ENCODE measurements at places on chromosomes 13 and 19.
A peak's percentile ranks its signal among the peaks of the same experiment; 100 is the strongest.

DNA sequence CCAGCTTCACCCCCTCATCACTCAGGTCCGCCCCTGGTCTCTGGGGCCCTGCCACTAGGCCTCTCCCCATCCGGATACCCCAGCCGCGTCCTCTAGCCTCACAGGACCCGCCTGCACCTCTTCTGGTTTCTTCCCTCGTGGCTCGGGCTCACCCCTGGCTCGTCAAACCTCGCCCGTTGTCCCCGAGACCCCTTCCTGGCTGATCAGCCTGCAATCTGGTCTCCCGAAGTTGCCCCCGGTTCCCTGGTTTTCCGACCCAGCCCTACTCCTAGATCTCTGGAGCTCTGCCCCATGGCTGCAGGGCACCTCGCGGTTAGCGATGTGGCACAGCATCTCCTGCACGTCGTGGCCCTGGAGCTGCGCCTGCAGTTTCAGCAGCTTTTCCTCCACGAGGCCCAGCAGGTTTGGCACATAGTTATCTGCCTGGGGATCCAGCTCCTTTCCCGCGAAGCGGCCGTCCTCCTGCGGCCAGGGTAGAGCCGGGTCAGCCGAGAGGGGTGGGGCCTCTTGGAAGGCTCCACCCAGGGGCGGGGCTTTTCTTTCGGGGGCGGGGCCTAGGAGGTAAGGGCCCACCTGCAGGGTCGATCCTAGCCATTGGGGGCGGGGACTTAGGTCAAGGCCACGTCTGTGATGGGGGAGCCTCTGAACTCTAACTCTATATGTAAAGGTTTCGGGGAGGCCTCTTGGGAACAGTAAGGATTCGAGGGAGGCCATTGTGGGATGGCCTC is 2.4 kb upstream of the RGL3 start:
- DNase-seq = no peak

DNA sequence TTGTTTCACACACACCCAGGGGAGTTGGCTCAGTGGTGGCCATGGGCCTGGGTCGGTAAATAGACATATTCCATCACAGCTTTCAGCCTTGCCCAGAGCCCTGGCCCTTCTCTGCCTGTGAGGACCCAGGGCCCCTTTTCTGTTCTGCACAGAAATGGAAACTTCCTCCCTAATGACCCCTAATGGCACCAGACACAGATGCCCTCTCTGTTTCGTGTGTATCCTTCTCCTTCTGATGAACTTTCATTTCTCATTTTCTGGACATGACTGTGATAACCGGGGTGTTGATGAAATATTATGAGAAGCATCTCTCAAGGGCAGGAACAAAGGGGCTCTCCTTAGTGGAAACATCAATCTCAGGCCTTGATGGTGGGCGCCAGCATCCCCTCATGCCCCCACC is 12.8 kb downstream of the LILRA1 start:
- DNase-seq = no peak

GRCh38 chr13:21078501-21078900 is 17.1 kb upstream of the LATS2 start:
- DNase-seq = no peak

GRCh38 chr13:71590654-71591148 is 276.3 kb downstream of the DACH1 start:
- no peak for DNase-seq

- no peak for DNase-seq
These were observed at the start of gene TMEM238 for GRCh38 chr19:55384131-55384919. Gene TMEM238, minus strand, starts transcription at chr19:55384292. Its CDS starts 33 bp downstream, at chr19:55384259.

DNA sequence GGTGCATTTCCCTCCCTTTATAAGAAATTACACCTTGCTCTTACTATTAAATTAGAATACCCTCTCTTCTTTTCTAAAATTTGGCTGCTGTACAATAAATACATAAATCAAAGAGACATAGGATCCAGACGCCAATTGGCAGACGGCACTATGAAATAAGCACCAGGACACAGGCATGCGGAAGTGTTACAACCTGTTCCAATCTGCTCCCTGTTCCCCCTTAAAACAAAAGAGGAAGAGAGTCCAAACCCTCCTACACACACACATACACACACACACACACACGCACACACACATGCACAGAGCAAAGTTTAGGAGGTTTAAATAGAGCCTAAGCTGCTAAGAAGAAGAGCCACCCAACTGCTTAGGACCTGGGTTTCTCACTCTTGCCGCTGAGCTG is 75.6 kb upstream of the ZNF507 start:
- DNase-seq = no peak

DNA sequence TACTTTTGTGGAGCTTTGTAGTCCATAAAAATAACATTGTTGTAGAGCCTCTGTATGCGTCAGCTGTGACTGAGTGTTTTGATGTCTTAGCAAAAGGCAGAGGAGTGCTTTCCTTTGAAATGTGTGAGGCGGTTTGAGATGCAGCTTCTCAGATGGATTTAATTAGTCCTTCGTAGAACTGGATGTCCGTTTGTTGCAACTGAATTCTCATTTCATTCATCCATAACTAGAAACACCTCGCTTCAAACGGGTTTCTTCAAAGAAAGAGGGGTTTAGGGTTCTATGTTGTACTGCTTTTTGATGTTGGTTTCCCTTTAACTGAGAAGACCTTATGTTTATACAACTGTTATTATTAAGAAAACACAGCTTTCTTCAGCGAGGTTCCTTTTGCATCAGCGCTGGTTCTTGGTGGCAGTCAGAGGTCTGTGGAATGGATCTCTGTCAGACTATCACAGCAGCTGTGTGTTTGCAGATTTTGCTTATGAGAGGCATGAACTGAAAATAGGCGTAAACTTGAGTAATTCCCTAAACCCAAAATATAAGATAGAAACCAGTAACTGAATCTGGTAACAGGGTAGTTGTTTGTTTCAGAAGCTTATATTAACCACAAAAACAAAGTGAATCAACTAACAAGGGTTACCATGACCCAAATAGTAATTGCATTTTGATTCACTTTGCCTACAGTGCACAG is 194.4 kb downstream of the GGACT start:
- DNase-seq = peak; percentile 89

DNA sequence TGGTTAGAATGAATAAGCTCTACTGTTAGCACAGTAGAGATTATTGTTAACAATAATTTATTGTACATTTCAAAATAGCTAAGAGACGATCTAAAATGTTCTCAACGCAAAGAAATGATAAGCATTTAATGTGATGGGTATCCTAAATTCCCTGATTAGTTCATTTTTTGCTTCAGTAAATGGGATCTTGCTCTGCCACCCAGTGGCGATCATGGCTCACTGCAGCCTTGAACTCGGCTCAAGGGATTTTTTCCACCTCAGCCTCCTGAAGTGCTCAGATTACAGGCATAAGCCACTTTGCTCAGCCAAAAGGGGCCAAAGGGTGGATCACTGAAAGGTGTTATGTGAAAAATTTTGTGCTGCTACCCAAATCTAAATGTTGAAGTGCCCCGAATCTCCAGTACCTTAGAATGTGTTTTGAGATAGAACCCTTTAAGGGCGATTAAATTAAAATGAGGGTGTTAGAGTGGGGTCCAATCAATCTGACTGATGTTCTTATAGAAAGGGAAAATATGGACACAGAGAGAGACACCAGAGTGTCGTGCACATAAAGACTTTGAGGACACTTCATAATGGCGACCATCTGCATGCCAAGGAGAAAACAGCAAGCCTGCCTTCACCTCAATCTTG is 31.5 kb upstream of the ZNF766 start:
- DNase-seq = peak; percentile 42

- no peak for DNase-seq
These were observed 211.3 kb downstream of the RBM26 start for GRCh38 chr13:79194727-79195126.

GRCh38 chr13:45422731-45423292 is 4.6 kb upstream of the SLC25A30 start:
- DNase-seq = no peak

- no peak for DNase-seq
These were observed 62.3 kb downstream of the KCNC3 start for GRCh38 chr19:50266896-50267295.

- no peak for DNase-seq
These were observed 9.0 kb downstream of the RELB start for GRCh38 chr19:45010306-45010705.

DNA sequence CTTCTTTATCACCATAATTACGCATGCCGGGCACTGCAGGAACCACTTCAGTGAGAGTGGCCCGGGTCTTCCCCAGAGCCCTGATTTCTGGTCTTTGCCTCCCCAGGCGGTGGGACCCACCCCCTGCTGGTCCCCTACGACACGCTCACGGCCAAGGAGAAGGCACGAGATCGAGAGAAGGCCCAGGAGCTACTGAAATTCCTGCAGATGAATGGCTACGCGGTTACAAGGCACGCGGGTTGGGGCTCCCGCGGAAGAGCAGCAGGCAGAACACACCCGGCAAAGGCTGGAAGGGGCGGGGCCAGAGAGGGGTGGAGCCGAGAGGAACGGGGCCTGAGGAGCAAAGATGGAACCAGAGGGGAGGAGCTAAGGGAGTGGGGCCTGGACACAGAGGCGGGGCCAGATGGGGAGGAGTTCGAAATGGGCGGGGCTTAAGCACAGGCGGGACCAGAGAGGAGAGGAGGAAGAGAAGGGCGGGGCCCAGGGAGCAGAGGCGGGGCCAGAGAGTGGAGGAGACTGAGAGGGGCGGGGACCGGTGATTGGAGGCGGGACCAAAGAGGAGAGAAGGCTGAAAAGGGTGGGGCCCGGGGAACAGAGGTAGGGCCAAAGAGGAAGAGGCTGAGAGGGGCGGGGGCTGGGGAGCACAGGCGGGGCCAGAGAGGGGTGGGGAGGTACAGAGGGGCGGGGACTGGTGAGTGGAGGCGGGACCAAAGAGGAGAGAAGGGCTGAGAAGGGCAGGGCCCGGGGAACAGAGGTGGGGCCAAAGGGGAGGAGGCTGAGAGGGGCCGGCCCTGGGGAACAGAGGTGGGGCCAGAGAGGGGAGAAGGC is 73.4 kb downstream of the RYR1 start:
- DNase-seq = peak; percentile 13

- no peak for DNase-seq
These were observed 8.1 kb downstream of the SPART start for GRCh38 chr13:36337938-36338641.

DNA sequence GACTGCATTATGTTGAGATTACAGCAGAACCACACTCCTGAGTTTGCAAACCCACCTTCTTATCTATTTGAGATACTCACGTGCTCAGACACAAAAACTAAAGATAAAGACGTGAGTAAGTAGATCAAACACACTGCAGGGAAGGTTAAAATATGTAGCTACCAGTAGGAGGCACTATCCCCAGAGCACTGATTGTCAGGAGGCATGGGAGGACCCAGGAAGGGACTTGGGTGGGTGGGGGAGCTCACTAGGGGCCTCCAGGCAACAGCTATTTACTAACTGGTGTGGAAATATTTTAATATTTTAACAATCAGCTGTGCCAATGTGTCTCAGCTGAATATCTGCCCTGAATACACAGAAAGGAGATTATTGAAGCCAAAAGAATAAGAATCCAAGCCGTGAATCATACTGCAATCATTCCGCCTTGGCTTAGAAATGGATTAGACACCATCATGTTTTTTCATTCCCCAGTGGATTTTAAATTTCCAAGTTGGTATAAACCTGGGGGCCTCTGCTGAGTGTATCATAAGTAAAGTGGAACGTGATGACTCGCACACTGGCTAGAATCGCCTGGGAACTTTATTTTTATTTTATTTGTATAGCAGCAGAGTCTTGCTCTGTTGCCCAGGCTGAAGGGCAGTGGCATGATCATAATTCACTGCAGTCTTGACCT is 73.2 kb upstream of the CACNA1A start:
- peak; percentile 26 for DNase-seq

GRCh38 chr13:77325371-77325980 is 1.4 kb downstream of the MYCBP2 start:
- no peak for DNase-seq

DNA sequence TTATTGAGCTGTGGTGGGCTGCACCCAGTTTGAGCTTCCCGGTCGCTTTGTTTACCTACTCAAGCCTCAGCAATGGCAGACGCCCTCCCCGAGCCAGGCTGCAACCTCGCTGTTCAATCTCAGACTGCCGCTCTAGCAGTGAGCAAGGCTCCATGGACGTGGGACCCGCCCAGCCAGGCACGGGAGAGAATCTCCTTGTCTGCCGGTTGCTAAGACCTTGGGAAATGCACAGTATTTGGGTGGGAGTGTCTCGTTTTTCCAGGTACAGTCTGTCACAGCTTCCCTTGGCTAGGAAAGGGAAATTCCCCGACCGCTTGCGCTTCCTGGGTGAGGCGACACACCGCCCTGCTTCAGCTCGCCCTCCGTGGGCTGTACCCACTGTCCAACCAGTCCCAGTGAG is 27.7 kb upstream of the UBAC2 start:
- no peak for DNase-seq

DNA sequence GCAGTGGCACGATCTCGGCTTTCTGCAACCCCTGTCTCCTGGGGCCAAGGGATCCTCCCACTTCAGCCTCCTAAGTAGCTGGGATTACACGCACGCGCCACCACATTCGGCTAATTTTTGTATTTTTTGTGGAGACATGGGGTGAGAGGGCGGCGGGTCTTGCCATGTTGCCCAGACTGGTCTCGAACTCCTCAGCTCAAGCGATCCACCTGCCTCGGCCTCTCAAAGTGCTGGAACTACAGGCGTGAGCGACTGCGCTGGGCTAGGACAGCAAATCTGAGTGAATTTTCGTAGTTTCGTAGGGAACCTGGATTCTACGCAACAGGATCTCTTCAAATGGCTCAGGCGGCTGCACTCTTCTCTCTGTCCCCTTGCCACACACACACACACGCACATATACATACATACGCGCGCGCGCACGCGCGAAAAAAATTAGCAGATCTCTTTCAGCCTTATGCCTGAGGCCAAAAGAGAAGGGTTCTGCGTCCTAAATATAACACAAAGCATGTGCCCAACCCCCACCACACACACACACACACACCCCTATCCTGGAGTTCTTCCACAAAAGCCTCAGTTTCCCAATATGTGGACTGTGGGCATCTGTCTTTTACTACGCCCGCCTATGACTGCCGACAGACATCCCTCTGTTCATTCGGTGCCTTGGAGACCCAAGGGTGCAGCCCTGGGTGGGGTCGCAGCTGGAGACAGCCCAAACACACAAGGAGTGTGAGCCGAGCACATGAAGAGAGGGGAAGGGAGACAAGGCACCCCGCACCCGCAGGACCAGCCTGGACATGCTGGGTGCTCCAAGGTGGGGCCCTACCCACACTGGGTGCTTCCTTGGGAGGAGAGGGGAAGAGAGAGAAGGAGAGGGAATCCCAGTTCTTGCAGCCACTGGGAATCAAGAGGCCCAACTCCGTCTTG is 616 bp downstream of the PINLYP start:
- DNase-seq = no peak

- no peak for DNase-seq
These were observed 119.5 kb upstream of the MCF2L start for GRCh38 chr13:112849500-112849899.

GRCh38 chr19:45469945-45470761 is 2.4 kb downstream of the FOSB start:
- DNase-seq = no peak

- no peak for DNase-seq
These were observed 1.1 kb upstream of the LSR start for GRCh38 chr19:35247526-35248309.

GRCh38 chr19:13902993-13903555 is 2.8 kb downstream of the BRME1 start:
- DNase-seq = no peak

GRCh38 chr13:60148918-60149317 is 14.8 kb downstream of the DIAPH3 start:
- DNase-seq = no peak

- peak; percentile 35 for DNase-seq
These were observed 41.3 kb upstream of the IGFL4 start for GRCh38 chr19:46081928-46082727.

All from fibroblast of skin of left quadriceps (primary cell).